ENCODE measurements at places on chromosomes 4 and X.
A peak's percentile ranks its signal among the peaks of the same experiment; 100 is the strongest.

DNA sequence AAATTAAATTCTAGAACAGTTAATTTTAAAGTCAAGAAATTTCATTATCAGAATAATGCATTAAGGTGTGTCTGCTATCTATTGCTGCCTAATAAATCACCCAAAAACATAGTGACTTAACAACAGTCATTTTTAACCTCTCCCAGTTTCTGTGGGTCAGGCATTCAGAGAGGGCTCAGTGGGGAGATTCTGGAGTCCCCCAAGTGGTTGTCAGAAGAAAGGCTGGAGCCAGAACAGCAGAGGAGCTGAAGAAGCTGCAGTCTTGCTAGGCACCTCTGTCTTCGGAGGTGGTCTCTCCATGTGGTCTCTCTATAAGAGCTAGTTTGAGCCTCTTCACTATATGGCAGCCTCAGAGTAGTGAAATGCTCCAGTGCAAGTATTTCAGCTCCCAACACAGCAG is 9.3 kb upstream of the HOPX start:
- no peak for DNase-seq

DNA sequence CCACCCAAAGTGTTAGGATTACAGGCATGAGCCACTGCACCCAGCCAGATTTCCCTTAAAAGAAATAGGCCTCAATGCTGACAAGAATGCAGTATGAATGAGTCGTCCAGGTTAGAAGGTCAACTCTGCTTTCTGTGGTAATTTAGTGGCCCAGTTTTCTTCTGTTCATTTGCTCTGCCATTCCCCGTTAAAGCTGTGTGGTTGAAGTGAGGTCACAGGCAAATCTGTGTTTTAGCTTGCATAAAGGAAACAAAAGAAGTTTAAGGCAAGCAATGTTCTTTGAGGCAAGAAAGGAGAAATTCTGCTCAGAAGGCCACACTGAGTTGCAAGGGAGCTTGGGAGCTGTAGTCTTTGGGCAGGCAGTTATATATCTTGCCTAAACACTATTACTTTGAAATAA is 176.8 kb downstream of the LARP7 start:
- DNase-seq, result no peak

GRCh38 chrX:4588466-4588865 is 875.0 kb upstream of the PRKX start:
- no peak for DNase-seq

DNA sequence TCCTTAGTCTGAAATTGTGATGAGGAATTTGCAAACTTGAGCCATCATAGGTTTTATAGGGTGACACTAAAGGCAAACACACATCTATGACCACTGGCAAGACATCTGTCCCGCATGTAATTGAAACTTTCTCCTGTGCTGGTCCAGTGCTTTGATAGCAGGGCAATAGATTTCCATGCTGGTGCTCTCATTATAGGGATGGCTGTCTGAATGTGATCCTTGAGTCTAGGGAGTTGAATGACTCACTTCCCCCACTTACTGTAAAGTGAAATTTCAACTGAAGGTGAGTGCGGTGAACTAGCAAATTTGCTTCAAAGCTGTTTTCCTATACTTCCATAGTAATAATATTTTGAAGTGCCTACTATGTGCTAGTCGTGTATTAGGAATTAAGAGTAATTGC is 1630.0 kb downstream of the STIM2 start:
- no peak for DNase-seq

DNA sequence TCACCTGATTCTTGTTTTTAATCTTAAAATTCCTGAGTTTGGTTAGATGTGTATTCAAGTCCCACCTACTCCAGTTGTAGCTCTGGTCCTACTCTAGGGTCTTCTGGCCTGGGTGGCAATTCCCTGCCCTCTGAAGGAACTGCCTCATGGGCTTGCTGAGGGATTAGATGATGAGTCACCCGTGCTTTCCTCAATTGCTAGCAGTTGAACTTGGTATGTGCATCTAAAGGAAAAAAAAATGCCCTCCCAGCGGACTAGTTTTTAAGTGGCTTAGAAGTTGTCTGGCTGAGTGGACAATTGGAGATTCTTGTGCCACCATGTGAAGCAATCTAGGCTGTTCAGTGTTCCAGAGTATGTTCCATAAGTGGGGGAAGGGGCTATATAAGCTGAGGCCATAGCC is 127.0 kb downstream of the CCNG2 start:
- no peak for DNase-seq

GRCh38 chr4:123744664-123745290 is 348.2 kb downstream of the SPRY1 start:
- no peak for DNase-seq

DNA sequence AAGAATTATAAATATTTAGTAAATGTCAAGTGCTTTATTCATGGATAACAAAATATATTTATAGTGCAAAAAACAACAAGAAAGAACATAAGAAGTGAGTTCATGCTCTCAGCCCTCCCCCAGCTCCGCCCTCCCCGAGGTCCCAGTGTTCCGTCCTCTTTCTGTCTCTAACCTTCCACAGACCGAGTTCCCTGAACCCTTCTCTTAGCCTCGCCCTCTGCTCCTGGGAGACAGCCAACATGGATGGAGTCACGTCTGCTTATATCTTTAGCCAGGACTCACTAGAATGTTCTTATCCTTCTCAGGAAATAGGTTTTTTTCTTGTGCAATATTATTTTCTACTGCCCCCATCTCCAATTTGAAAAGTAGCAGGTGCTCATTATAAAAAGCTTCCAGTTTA is 40.1 kb upstream of the HELT start:
- DNase-seq, result no peak

DNA sequence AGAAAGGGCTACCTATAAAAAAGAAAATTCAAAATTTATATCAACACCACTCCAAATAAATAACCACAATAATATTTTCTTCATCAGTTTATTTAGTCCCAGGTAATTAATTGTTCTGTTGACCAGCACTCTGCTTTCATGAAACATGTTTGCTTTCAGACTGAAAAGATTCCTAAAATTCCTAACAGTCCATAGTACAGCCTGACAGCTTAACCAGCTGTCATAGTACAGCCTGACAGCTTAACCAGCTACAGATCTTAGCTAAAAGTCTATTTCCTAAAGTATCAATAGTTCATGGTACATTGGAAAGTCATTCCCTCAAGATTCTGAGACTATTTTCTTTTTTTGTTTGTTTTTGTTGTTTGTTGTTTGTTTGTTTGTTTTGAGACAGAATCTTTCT is 144.1 kb upstream of the DDX53 start:
- no peak for DNase-seq

- DNase-seq, result no peak
Observed at GRCh38 chrX:115650916-115651315, 89.9 kb downstream of the PLS3 start.

DNA sequence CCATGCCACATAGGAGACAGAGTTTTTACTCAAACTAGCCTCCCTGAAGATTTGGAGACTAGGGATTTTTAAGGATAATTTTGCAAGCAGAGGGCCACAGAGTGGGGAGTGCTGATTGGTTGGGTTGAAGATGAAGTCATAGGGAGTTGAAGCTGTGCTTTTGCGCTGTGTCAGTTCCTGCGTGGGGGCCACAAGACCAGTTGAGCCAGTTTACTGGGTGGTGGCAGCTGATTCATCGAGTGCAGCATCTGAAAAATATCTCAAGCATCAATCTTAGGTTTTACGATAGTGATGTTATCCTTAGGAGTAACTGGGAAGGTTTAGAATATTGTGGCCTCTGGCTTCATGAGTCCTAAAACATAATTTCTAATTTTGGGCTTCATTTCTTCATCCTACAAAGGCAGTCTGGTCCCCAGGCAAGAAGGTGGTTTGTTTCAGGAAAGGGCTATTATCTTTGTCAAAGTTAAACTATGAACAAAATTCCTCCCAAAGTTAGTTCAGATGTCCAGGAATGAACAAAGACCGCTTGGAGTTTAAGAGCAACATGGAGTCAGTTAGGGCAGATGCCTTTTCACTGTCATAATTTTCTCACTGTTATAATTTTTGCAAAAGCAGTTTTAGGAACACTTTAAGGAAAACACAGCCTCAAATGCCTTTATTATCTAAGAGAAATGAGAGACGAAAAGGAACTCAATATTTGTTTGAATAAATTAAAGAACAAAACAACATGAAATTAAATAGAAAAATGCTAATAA is 960.8 kb upstream of the PRKX start:
- no peak for DNase-seq

- no peak for DNase-seq
Observed at GRCh38 chrX:14529290-14529989, at the start of gene GLRA2. TSS of gene GLRA2 (plus strand) at chrX:14529536. CDS start at chrX:14530058, 522 bp downstream.

DNA sequence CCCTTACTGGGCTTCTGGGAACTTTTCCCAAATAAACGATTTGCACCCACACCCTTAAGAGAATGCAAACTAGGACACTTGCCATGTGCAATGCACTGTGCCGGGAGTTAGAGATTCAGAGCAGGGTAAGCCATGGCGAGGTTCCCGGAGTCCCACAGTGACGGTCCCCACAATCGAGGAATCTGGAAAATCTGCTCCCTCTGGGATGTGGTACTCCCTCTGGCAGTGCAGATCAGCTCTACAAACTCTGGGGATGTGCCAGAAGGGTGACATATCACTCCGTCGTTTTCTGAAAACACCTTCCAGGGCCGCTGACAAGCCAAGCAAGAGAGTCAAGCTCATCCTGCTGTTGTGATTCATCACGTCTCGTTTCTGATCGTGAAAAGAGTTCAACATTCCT is 537.5 kb downstream of the BCOR start:
- DNase-seq, result no peak

- no peak for DNase-seq
Observed at GRCh38 chrX:150405576-150405975, 42.5 kb downstream of the MAMLD1 start.

DNA sequence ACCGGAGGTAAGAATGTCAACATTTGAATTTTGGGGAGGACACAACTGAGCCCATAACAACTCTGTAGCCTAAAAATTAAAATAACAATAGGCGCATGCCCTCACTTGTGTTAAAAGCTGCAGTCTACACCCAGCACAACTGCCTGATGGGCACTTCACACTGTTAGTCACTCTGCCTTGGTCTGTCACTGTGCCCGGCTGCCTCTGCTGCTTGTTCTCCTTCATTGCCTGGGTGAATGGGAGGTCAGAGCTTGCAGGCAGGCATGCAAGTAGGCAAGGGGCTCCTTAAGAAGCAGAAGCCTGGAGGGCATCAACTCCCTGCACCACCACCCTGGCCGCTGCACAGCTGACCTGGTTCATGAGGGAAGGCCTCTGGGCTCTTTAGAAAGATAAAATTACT is 374.8 kb downstream of the MID1IP1 start:
- no peak for DNase-seq

- peak; percentile 41 for DNase-seq
Observed at GRCh38 chrX:2500803-2501558, at the start of the genes DHRSX and ZBED1. TSS of gene DHRSX (minus strand) at chrX:2500976. CDS start at chrX:2500925, 51 bp downstream. TSS of gene ZBED1 (minus strand) at chrX:2500976. CDS start at chrX:2490719, 10,257 bp downstream.

- no peak for DNase-seq
Observed at GRCh38 chrX:10423716-10424115, 196.7 kb downstream of the MID1 start.

DNA sequence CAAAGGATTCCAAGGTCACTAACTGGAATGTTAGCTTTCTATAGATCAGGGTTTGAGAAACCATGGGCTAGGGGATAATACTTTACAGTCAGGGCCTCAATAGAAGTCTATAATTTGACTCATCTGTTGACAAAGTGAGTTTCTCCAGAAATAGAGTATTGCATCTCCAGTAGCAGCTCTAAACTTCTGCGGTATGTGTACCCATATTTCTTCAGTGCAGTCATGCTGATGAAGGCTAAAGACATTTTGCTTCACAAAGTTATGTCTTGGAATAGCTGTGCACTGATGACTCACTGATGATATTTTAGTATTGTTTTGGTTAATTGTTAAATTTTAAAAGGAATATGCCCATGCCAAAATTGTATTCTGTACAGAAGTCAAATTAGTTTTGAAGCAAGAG is 464.9 kb upstream of the AMOT start:
- no peak for DNase-seq

DNA sequence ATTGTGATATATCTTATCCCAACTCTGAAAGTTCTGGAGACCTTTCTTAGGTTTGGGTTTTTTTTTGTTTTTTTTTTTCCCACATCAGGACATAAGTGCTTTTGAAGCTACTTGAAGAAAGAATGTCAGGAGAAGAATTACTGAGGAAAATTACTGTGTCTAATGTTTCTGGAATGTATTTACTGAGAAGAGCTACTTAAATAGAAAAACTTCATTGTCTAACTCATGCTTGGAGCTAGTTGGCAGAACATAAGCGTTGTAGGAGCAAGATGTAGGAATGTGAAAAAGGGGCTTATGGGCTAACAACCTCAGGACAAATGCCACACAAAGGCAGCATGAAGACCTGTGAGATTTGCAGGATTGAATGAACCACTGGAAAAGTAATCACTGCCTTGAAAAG is 166.6 kb upstream of the GLRA2 start:
- no peak for DNase-seq

DNA sequence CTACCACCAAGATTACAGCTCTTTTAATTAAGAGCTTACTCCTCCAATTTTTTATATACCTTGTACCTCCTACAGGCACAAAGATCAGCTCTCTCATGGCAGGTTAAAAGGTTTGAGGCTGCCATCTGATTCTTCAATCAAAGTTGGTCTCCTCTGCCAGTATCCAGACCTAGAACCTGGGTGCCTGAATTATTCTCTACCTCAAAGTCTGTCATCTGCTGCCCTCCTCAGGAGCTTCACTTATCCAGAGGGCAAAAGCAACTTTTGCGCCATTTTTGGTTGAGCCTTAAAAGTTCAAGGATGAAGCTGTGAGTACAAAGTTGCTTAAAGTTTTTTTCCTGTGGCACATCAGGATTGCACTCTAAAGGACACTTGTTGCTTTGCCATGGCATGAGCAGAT is 343.7 kb upstream of the PPP1R2C start:
- no peak for DNase-seq

DNA sequence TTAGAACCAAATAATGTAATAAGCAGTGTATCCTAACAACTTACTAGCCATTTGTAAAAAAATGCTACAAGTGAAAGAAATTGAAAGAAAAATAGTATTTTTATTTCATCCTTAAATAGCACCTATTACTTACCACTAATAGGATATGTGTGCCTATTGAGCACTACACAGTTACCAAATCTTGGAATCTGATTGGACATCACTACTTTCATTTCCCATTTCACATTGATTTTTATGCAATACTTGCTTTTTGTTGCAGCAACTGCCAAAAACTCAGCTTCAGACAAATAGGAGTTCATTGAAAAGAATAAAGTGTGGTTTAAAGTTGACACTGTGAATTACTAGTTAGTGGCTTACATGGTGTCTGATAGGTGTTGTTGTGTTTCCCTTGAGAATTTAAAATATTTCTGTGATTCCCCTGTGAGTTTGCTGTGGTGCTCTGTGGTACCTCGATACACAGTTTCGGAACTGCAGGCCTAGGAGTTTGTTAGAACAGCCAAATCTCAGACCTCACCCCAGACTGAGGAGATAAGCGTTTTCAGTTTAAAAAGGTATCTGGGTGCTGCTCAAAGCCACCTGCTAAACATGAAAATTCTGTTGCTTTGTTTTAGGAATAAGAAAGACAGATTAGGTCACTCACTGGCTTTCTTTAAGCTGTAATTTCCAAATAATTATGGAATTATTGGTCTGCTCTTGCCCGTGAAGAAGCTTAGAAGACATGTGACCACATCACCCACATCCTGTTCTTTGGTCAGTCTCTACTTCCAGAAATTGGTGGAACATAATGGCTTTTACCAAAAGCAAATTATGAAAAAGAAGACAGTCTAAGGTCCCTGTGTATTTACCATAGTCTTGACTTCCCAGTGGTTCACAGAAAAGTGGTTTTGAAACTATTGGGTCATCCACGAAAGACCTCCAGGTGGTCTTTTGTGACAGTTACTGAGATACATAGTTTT is 97.8 kb downstream of the SYTL5 start:
- DNase-seq, result no peak
